NCI-H187 (cell line): ENCODE measurements at places on chromosomes 3 and 15.

DNA sequence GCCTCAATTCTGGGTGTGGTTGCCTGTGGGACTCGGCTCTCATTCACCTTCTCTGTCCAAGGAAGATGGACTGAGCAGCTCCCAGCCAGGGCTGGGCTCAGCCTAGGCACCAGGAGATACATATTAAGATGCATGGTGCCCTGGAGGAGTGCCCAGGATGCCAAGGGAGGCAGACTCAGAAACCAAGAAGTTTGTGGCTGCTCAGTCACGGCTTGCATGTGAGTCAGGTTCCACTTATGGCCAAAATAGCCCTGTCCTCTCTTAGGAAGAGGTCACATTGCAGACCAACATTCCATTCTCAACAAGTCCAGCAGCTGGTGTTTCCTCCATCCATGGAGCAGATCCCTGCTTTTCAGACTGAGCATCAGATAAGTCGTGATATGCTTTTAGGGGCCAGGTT, 21.8 kb downstream of the CDCP1 start:
- DNase-seq, result no peak

GRCh38 chr15:99350408-99350807, 99.1 kb downstream of the LRRC28 start:
- no peak for DNase-seq

DNA sequence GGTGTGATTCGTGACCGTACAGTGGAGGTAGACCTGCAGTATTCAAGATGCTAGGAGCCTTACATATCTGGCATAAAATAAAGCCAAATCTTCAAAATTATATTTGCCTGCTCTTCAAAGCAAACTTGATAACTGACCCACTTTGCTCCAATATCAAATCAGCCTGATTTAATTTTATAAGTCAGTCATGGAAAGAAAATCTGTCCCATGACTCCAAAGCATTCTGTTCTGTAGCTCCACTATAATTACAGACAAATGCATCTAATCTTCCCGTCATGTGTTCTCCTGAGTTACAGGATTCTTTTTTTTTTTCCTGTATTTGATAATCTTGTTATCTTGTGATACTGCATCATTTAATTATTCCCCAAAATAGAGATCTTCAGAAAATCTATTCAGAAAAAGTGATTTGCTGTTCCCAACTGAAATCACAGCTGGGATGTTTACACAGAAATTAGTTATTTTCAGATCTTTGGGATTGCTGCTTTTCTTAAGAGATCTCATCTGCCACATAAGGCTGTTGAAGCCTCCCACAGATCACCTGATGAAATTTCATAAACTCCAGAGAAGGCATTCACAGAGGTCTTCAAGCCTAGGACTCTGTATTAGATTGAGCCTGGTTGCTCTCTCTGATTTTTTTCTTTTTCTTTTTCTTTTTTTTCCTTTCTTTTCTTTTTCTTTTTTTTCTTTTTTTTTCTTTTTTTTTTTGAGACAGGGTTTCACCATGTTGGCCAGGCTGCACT, 27.2 kb downstream of the TIMP4 start:
- DNase-seq, result no peak

DNA sequence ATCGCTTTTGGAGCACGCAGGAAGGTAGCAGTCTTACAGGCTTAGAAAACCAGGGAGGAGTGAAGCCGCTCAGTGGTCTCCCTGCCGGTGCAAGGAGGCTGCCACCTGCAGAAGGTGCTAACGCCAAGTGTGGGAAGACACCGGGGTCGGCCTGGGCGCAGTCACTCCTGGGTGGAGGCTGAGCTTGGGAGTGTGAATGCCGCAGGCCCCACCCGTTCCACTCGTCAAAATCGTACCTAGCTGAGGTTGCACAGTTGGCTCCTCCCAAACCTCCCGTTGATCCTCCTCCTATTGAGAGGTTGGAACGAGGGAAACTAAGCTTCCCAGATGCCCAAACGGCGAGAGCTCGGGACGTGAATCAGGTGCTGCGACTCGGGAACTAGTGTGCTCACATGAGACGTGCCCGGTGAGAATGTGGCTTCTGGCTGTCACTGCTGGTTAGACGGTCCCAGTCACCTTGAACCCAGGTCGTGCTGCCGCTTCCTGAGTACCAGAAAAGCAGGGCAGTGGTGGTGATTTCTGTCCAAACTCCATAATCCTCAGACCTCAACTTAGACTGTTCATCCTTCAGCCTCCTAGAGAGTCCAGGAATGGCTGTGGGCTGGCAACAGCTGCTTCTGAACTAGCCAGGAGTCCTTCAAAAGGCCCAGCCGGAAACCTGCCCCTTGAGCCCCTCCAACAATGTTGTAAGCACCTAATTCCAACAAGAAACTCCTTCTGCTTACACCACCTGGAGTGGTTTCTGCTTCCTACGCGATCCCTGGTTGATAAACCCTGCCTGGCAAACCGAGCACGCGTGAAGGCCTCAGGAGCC, 156.0 kb downstream of the XXYLT1 start:
- DNase-seq, result no peak

DNA sequence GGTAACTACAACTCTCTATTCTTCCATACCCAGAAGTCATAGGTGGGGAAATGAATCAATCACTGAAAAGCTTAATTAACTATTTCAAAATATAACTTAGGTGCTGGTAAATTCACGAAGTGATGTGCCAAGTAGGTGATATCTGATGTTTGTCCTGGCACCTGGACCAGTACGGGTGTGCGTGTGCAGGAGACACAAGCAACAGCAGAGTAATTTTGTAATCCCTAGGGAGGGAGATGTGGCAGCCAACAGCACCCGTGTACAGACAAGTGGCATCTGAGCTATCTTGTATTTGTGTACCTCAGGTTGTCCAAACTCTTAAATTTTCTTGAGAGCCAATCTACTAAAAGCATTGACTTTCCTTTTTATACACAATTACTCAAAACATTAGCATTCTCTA, 22.8 kb downstream of the USF3 start:
- DNase-seq, result no peak

GRCh38 chr3:133667118-133667517, 5.4 kb upstream of the TOPBP1 start:
- no peak for DNase-seq

DNA sequence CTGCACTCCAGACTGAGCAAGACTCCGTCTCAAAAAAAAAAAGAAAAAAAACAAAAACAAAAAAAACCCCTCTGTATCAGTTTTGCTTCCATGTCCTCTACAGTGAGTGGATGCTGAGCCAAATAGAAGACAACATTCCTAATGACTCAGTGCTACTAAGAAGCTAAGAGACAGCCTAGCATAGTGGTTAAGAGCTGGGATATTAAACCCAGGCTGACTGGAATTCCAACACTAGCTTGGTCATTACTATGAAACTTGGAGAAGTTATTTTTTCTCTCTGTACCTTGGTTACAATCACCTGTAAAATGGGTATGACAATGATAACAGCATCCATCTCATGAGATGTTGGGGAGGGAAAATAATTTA, 60.9 kb upstream of the PYGO1 start:
- no peak for DNase-seq

DNA sequence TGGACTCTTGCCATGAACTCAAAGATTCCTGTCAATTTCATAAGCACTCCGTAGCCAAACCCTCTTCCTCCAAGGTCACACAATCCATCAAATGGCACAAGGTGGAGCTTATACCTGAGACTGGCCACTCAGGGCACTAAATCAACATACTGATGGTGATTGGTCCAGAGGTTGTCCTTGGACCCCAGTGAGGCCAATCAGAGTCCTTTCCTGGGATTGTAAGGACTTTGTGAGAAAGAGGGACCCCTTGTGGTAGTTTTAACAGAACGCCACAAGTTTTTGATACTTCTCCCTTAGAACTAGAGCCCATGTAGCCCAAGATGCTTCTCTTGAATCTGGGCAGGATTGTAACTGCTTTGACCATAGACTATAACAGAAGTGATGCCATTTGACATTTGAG, 44.4 kb upstream of the LARS2 start:
- no peak for DNase-seq

DNA sequence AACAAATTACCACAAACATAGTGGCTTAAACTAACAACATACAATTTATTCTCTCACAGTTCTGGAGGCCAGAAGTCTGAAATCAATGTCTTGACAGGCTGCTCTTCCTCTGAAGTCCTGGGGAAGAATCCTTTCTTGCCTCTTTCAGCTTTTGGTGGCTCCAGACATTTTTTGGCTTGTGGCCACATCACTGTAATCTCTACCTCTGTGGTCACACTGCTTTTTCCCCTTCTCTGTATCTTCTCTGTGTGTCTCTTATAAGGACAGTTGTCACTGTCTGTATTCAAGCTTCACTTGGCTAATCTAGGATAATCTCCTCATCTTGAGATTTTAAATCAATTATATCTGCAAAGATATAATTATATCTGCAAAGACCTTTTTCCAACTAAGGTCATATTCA, 80.3 kb upstream of the ABHD2 start:
- no peak for DNase-seq

DNA sequence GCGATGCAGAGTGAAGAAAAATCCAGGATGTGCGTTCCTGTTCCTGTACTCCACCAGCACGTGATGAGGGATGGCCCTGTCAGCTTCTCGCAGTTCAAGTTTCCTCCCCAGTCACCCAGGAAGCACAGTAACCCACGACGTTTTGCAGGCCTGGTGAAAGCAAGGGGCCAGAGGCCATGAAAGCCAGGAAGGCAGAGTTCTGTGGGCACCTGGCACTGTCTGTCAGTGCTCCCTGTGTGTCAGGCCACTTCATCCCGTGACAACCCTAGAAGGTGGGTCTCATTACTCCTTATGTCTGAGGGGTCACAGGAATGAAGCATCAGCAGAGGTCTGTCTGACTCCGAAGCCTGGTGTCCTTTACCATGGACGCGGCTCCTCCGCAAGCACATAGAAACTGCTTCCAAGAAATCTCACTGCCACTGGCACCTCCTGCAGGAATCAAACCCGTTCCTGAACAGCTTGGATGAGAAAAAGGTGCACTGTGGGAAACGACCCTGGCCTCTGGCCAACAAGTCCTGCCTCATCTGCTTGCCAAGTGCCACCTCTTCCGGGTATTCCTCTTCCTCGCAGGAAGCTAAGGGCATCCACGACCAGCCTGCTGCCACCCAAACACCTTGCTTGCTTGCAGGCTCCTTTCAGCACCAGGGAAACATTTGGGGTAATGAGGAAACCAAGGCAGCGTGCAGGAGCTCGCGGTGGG, 14.6 kb downstream of the RAB43 start:
- no peak for DNase-seq

DNA sequence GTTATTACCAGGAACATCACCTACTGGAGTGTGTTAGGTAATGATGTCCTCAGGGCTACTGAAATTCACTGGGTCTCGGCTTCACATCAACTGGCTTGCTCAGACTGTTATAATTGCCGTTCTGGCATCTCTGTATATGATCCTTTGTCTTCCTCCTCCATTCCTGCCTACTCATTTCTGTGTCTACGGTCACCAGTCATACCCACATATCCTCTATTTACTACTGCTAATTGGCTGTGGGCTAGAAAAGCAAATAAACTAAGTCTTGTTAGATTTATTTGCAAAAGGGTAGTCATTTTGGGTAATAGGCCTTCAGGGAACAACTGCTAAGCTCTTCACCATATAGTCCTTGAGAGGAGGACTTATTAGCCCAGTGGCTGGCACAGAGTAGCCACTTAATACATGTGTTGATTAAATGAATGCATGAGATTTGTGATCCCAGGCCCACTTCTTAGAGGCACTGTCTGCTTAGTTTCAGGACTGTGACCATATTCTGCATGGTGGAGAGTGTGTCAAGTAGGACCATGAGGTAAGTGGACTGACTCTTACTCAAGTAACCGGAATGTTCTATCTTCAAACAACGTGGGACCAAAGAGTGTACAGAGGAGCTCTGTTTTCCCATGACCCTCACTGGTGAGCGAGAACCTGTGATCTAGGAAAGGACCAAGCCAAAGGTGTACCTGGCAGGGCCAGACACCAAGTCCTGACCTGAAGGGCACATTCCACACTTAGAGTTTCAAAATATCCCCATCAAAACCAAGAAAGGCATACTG, 13.2 kb downstream of the ZDHHC3 start:
- DNase-seq, result no peak

DNA sequence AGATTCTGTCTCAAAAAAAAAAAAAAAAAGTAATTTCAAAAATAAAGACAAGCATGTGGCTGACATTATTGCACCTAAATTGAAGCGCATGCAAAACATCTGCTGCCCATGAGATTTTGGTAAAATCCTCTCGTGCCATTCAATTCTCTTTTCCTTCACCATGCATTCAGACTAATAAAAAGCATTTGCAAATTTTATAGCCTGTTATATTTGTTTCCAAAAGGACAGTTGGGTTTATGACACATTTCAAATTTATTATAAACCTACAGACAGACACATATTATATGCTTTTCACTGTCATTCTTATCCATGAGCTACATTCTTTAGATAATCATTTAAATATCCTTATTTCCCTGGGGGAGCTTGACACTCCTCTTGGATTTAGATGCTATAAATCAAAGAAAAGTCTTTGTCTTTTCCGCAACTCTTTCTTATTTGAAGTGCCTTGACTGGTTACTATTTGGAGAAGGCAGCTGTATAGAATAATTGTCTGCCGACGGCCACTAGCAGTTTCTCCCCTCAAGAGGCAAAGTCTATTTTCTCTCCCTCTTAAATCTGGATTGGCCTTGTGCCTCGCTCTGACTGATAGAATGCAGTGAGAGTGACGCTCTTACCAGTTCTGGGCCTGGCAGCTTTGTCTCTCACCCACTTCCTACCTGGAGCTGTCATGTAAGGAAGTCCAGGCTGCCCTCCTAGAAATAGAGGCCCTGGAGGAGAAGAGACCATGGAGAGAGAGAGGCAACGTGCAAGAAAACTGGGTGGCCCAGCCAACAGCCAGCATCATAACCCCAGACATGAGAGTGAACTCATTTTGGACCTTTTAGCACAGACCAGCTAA, 6.8 kb upstream of the LRIG1 start:
- no peak for DNase-seq

DNA sequence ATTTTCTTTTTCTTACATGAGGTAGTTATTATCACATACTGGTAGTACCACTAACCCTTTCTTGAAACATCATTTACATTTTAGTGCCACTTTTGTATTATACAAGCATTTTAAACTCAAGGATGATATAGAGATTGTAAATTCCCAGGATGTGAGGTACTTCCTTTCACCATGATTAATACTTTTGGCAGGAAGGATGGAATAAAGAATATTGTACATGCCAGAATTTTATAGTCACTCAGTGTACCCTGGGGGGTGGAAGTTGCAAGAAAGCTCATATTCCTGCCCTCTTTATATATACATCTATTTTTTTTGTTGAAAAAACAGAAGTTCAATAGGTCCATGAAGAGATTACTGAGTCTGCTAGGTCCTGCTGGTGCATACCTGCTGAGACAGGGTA, 141.0 kb upstream of the PLSCR5 start:
- DNase-seq, result no peak

DNA sequence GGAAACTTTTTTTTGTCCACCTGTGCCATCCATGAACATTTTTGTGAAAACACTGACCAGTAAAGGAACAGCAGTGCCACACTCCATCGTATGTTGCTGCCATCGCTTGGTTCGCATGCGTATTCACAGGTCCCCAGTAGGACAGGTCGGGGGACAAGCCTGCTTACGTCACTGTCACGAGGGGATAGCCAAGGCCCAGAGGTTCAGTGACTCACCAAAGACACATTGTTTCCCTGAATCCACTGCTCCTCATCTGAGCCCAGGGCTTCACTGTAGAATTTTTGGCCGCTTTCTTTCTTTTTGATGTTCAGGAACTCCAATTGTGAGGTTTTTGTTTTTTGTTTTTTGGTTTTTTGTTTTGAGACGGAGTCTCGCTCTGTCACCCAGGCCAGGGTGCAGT, 5.9 kb downstream of the ADPRH start:
- DNase-seq, result no peak

- DNase-seq, result no peak
These were observed 37.9 kb downstream of the UBR1 start for GRCh38 chr15:43067717-43068461.
